Inflammatory macrophage (primary cell): ENCODE measurements at places on chromosomes 1 and 21.

- no peak for DNase-seq
Measured at GRCh38 chr1:214899908-214900460, 182.6 kb upstream of the KCNK2 start.

- DNase-seq, result no peak
Measured at GRCh38 chr21:41064334-41064791, 103.6 kb upstream of the BACE2 start.

DNA sequence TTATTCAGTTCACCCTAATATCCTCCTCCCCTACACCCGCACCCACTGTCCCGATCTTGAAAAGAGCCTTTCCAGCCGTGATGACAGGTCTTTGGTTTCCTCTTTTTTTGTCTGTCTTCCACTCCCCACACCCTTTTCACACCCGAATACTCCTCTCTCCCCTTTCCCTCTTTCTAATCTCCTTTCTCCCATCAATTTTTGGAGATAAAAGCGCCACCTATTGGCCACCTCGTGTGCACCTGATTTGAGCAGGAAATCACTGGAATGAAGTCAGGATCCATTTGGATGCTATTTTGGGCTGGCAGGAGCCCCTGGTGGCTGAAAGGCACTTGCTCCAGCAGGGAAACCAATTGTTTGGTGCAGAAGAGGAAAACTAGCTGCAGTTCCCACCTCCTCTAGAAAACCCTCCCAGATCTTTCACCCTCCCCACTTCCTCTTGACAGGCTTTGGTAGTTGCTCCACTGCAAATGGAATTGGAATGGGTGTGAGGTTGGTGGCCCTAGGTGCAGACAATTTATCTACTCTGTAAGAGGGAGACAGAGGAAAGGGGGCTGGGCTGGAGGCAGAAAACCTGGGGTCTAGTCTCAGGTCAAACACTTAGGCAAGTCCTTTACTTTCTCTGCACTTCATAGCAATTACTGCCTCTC lies 8.4 kb downstream of the FOXE3 start:
- DNase-seq, result peak; percentile 20

GRCh38 chr1:19453741-19454201 lies 31.6 kb downstream of the CAPZB start:
- DNase-seq, result peak; percentile 34

- DNase-seq, result no peak
Measured at GRCh38 chr1:224069138-224069537, 44.8 kb upstream of the FBXO28 start.

- DNase-seq, result no peak
Measured at GRCh38 chr1:89536555-89537341, 12.1 kb downstream of the LRRC8B start.

DNA sequence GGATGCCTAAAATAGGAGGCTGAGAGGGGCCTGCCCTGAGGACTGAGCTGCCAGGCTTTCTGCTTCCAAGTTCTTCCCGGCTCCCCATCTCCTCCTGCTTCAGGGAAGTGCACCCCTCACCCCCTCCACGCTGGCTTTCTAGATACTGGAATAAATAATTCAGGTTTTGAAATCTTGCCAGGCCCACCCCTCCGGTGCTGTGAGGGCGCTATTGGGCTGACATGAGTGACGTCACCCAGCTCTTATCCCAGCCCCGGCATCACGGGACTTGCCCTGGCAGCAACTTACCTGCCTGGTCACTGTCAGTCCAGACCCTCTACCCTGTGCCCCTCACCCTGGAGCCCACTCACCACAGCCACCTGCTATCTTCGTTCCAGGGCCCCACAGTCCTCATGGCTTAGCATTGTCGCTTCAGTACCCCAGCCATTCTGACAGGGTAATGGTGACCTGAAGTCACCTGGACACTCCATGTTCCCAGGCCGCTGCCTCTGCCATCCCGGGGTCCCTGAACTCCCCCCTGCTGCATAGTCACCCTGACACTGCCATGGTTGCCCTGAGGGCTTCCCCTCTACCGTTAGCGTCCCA lies 819 bp upstream of the GPR3 start:
- no peak for DNase-seq

DNA sequence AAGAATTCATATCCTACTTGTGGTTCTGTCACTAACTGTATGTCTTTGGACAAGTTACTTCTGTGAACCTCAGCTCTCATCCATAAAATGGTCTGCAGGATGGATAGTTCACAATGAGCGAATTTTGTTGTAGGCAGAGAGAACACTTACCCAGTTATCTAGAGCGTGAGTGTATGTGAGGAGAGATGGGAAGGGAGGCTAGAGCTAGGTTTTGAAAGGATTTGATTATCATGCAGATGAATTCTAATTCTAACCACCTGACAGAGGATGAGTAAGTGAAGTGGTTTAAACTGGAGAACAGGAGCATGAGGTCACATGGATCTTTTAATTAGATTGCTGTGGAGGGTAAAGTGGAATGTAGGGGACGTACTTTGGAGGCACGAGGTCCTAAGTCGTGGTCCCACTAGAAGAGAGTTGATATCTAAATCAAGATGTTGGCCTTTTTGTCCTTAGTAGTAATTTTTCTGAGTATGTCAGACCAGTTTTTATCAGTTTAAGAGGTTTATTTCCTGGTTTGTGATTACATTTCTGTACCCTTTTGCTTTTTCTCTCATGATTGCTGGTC lies 5.0 kb downstream of the SUCO start:
- no peak for DNase-seq

DNA sequence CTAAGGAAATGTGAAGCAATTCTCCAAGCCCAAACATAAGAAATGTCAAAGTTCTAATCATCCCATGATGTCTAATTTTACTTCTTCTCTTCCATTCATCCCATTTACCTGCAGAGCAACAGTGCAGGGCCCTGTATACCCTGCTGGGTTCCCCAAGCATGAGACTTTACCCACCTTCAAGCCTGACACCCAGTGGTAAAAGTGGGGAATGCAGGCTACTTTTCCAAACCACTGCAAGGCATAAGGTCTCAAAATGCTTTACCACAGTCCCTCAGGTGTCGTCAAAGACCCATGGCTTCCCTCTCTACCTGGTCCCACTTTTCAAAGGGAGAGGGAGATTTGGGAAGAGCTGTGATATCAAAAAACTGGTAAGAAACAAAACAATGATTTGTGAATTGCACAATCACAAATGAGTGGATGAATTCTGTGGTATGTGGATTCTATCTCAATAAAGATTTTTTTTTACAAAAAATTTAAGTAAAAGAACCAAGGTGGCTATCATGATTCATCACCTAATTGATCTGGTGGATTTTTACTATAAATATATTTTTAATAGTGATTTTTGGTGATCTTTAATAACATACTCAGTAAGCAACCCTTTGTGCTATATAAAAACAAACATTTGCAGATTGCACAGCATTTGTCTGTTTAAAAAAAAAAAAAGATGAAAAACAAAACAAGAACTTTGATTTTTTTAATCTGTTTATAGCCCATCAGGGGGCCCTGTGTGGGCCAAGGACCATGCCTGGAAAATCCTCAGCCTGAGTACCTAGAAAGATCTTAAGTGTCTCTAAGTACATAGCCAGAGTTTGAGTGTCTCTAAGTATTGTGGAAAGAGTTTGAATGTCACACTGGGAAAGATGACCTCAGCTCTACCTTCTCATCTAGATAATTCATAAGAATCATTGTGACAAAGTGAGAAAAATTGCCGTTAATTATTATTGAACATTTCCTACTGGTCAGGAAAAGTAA lies 73.1 kb upstream of the GJB5 start:
- peak; percentile 32 for DNase-seq
